ENCODE measurements at places on chromosomes 7 and 10. TPM values are rescaled to one million over a fixed set of nuclear protein-coding genes. Genes with fewer than 3 reads are reported as not detected.

Gene ACTR3C
- not detected for total RNA-seq

Gene KLLN
- total RNA-seq, result 0.77 TPM

Gene CRYGN
- not detected for total RNA-seq

Gene STRA8
- not detected for total RNA-seq

Gene VSIR
- total RNA-seq, result 0.02 TPM

Gene GIMAP6
- 1.6 TPM for total RNA-seq

Gene EIF3B
- 258 TPM for total RNA-seq

Gene NPC1L1
- not detected for total RNA-seq

Gene CADPS2
- total RNA-seq, result 13.0 TPM

Gene MMRN2
- total RNA-seq, result 1.9 TPM

Gene ERVW-1
- not detected for total RNA-seq

Gene C7orf57
- total RNA-seq, result 1.2 TPM

Gene TFPI2
- total RNA-seq, result not detected

Gene SPDYE2
- total RNA-seq, result not detected

Gene CCAR1
- total RNA-seq, result 89.2 TPM

Gene IDI2
- total RNA-seq, result not detected

Gene LRRN3
- total RNA-seq, result not detected

Gene FBH1
- total RNA-seq, result 66.5 TPM

Gene ZNF736
- total RNA-seq, result 2.1 TPM

Gene ATOH7
- not detected for total RNA-seq

Gene BICC1
- 7.9 TPM for total RNA-seq

Gene LAMB4
- not detected for total RNA-seq

Gene ALOX5
- total RNA-seq, result not detected

Gene PPP1R9A
- total RNA-seq, result 4.3 TPM

Gene LRRC4
- total RNA-seq, result not detected

Gene TMEM26
- total RNA-seq, result not detected

Gene ANKRD1
- 75.3 TPM for total RNA-seq

Gene SCRN1
- total RNA-seq, result 105 TPM

Gene ITPRID1
- not detected for total RNA-seq

Gene NODAL
- total RNA-seq, result 0.37 TPM

Gene TDRD1
- not detected for total RNA-seq

Gene ANKRD22
- total RNA-seq, result 0.16 TPM

Gene PDE6C
- total RNA-seq, result not detected

Gene GLRX3
- 182 TPM for total RNA-seq

Gene KIAA1549
- total RNA-seq, result 2.4 TPM

Gene VPS37D
- total RNA-seq, result 4.7 TPM

Gene LEP
- not detected for total RNA-seq

Gene CTTNBP2
- total RNA-seq, result 3.2 TPM
